Memory B cell (primary cell): ENCODE measurements at places on chromosomes 3 and 15.

- no peak for DNase-seq
Measured at GRCh38 chr3:148958696-148959095, 32.6 kb upstream of the GYG1 start.

DNA sequence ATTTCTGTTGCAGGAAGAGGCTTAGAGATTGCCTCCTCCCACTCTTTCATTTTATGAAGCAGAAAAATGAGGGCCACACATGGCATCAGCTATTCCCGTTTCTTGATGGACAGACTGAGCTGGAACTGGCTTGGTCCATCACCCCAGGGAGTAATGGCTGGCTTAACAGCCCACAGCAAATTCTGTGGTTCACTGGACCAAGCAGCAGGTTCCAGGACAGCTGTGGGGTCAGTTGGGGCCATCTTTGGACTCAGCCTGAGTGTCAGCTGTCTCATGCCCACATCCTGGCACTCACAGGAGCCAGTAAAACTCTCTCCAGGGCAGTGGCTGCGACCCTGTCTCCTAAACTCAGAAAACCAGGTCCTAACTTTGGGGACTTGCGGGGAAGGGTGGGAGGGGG, 36.5 kb downstream of the ZDHHC19 start:
- no peak for DNase-seq

GRCh38 chr3:79937567-79937966, 169.8 kb upstream of the ROBO1 start:
- no peak for DNase-seq

GRCh38 chr15:65264863-65265430, 21.7 kb downstream of the PARP16 start:
- no peak for DNase-seq

DNA sequence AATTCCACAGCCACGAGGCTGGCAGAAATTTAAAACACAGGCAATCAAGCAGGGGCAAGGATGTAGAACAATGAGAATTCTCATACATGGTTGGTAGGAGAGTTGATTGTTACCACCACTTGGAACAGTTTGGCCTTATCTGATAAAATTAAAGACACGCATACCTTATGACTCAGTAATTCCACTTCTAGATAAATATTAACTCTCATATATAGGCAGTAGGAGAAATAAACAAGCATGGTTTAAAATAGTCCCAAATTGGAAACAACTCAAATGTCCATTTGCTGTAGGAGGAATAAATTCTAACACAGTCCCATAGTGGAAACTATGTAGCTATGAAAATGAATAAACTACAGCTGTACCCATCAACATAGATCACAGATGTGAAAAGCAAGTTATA, 42.3 kb upstream of the USP3 start:
- no peak for DNase-seq

DNA sequence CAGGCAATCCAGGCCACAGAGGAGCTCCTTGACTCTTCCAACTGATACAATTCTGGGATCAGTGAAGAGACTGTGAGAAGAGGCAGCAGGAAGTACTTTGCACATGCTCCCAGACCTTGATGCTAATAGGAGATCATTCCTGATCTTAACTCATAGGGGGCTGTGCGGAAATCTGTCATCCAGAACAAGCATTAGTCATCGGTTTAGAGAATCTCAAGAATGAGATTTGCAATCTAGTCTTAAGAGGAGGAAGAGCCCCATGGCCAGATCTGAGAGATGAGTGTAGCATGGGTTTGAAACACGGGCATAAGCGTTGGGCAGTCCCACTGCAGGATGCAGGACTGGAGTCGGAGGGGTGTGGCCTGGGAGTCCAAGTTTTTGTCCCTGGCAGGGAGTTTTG, 1081.1 kb downstream of the NAALADL2 start:
- DNase-seq, result no peak

GRCh38 chr15:39591141-39591895, 10.4 kb downstream of the THBS1 start:
- no peak for DNase-seq

- DNase-seq, result no peak
Measured at GRCh38 chr15:68983961-68984481, 30.5 kb upstream of the NOX5 start.

- DNase-seq, result no peak
Measured at GRCh38 chr15:76196269-76197231, 114.7 kb downstream of the ETFA start.

GRCh38 chr3:44240061-44240460, 1.6 kb upstream of the TOPAZ1 start:
- no peak for DNase-seq

- DNase-seq, result no peak
Measured at GRCh38 chr3:101816215-101817149, 32.8 kb upstream of the NFKBIZ start.

- DNase-seq, result no peak
Measured at GRCh38 chr15:48447657-48448056, 116.4 kb downstream of the DUT start.

DNA sequence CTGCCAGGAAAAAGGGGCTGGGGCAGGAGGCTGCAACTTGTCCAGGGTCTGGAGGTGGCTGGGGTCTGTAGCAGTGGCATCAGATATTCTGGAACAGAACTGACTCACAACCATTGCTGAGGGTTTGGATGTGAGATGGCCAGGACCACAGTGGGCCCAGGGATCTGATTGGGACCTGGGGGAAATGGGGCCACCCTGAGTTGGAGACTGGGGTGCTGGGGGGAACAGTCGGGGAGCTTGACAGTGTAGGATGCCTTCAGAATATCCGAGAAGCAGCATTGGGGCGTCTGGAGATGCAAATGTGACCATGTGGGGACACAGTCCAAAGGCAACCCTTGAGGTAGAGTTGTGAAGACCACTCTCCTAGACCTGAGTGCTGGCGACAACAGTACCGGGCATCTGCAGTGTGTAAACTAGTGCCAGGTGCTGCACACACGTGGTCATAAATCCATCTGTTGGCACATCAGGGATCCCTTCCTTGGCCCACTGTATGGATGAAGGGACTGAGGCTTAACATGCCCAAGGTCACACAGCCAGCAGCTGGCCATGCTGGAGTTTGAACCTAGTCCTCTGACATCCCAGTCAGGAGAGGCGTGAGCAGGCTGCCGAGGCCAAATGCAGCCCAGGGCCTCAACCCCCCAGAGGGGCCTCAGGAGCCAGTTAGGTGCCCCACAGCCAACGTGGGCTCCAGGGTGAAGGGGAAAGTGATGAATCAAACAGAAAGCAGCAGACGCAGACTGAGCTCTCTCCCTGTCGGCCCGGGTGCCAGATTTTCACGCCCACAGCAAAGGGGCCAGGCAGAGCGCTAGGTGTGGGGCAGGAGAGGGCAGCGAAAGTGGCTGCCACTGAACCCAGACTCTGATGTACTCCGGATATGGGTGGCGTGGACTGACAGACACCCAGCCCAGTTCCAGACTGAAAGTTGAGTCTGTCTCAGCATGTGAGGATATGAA, 18.8 kb downstream of the HEMK1 start:
- DNase-seq, result no peak

DNA sequence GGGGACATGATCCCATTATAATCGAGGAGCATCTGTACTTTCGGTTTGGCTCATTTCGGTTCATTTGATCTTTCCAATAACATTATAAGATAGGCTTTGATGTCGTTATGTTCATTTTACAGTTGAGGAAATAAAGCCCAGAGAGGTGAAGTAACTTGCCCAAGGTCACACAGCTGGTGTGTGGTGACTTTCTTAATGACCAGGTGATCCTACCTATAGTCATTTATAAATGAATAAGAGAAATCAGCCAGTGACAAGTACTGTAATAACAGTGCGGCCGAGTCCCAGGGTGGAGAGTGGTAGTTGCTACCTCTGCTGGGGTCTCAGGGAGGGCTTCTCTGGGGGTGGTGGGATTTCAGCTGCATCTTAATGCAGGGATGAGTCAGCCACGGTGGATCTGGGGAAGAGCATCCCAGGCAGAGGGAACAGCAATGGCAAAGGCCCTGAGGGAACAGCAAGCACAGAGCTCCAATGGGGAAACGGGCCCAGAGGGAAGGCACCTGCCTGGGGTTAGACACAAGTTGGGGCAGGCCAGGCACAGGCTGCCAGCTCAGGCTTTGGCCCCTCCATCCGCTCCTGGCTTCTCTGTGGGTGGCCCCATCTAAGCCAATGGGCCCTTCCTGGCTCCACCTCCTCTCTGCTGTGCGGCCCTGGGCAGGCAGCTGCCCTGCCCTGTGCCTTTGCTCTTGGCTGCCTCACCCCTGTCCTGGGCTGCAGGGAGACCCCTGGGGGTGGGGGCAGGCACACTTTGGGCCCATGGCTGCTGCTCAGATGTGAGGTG, 1.1 kb upstream of the FBLN2 start:
- no peak for DNase-seq

DNA sequence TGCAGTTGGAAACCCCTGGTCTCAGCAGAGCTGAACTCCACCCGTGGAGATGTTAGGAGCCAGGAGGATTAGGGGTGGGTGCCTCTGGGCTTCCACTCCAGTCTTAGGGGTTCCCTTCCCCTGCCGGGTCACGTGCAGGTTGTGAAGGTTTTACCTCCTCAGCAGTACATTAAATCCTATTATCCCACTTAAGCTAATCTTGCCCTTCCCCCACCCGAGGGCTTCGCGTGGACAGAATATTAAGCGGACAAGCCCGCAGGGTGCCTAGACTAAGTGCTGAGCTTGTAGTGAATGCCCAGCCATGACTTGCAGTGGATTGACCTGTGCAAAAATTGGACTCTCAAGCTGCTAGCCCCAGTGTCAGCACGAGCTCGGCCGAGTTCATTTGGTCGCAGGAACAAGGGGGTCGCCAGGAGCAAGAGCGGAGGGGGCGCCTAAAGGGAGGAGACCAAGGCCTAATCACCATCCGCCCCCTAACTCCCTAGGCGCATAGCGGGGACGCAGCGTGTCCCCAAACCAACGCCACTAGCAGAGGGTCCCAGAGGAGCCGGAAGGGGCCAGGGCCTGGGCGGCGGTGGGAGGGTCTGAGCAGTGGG, 498 bp upstream of the SEMA4B start:
- no peak for DNase-seq

DNA sequence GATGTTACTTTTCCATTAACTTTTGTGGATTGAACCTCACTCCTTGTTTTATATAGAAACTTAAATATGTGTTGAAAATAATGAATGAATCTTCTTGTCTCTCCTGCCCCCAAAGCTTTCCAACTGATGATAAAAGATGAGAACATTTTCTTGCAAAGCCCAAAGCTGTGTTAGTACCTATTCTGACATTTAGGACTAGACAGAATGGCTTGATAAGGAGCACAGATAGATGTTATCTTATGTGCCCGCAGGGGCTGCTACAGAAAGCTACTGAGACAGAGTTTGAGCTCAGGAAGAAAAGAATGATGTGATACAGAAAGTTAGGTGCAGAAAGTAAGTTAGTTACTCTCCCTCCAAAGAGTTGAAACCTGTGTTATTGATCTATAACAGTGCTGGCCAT, 109.4 kb upstream of the ATP11B start:
- no peak for DNase-seq

DNA sequence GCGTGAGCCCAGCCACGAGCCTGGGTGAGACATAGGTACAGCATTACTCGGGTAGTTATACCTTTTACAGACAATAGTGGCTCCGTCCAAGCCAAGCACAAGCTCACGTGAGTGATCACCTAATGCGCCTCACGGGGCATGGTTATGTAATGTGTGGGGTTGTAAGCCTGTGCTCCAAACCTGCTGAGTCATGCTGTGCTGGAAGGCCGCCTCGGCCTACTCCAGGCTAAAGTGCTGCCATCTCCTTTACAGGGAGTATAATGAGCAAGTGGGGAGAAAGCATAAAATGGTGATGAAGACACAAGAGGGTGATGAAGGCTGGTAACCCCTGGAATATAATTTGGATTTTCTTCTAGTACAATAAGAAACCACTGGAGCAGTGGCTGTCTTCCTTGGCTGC, 175.8 kb upstream of the STT3B start:
- DNase-seq, result no peak

GRCh38 chr3:51968170-51968775, 1.0 kb upstream of the PCBP4 start:
- DNase-seq, result no peak

- no peak for DNase-seq
Measured at GRCh38 chr3:9715764-9716437, 12.3 kb downstream of the CPNE9 start.

GRCh38 chr3:181555681-181556080, 156.0 kb upstream of the SOX2 start:
- no peak for DNase-seq

DNA sequence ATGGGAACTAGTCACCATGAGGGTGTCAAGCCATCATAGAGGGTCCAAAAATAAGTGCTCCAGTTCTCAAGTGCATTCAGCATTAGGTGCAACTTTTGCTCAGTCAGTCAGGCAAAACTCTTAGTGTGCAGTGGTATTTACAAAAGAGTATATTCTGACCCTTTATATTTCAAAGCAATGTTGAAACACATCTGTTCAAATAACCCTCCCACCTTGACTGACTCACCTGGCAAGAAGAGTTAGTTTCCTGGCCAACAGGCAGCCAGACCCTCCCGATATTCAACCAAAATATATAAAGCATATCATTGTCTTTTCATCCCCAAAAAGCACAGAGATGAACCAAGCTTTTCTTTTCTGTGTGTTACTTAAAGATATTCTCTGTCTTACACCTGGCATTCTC, 7.6 kb upstream of the COL8A1 start:
- no peak for DNase-seq

GRCh38 chr3:104610730-104611652, 755.7 kb upstream of the ALCAM start:
- no peak for DNase-seq

DNA sequence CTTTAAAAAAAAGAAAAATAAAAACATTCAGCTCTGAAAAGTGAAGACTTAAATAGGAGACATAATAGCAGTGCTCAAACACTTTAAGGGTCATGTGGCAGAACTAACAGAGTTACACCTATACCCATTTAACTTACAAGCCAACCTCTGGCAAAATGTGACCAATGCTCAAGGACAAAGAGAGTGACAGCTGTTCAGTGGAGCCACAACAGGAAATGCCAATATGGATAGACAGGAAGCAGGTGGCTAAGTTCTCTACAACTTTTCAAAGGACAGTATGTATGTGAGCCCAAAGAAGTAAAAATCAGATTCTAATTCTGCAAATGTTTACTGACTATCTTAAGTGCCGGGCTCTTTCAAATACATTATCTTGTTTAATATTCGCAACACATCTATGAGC, 3.4 kb downstream of the TMCC1 start:
- DNase-seq, result no peak

DNA sequence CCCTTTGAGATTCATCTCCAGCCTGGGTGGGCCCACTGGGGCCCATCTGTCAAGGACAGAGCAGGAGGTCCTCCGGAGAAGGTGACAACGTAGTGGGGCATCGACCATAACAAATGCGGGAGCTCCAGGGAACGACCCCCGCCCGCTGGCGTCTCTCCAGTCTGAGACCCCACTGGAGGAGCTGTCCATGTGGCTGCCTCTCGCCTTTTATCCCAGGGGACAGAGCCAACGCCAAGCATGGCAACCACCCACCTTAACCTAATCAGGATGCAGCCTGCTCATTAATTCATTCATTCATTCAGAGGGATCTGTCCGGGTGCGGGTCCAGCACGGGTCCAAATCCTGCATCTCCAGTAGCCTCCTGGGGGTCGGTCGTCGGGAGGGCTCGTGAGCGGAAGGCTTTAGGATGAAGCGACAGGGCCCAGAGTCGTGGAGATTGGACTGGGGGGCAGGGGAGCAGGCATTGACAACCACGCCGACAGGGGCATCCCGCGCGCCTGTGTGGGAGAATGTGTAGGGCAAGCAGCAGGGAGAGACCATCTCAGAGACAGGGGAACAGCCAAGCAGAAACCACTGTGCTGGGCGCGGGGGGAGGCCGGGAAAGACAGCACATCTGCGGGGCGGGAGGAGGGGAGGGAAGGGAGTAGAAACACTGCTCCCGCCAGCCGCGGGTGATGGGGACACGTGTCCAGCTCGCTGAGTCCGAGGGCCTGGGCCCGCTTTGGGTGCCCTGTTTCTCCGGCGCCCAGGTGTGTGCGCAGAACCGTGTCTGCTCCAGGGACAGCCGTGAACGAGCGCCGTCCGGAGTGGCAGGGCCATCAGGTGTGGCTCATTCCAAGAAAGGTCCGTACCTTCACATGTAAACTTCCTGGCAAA, 1.9 kb downstream of the PIGZ start:
- DNase-seq, result no peak
